NCI-H1105 treated with DMSO at 0.1 percent for 48 hours (cell line): ENCODE measurements at places on chromosomes 13 and 19.

GRCh38 chr19:3586127-3586626 lies 899 bp downstream of the GIPC3 start:
- DNase-seq, result peak; percentile 8

DNA sequence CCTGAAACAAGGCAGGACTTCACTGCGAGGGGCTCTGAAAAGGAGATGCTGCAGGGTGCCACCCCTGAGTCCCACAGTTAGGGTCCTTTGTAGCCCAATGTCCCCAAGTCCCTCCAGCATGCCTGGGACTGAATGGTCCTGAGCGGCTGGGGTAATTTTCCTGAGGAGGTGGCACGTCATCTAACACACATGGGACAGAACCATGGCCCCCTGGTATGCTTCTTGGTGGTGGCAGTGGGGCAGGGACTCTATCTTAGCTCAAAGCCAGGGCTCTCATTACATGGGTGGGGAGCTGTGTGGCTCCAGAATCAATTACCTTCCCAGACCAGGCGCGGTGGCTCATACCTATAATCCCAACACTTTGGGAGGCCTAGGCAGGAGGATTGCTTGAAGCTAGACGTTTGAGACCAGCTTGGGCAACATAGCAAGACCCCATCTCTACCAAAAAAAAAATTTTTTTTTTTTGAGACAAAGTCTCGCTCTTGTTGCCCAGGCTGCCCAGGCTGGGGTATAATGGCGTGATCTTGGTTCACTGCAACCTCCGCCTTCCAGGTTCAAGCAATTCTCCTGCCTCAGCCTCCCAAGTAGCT lies 7.9 kb upstream of the SLC7A9 start:
- no peak for DNase-seq

DNA sequence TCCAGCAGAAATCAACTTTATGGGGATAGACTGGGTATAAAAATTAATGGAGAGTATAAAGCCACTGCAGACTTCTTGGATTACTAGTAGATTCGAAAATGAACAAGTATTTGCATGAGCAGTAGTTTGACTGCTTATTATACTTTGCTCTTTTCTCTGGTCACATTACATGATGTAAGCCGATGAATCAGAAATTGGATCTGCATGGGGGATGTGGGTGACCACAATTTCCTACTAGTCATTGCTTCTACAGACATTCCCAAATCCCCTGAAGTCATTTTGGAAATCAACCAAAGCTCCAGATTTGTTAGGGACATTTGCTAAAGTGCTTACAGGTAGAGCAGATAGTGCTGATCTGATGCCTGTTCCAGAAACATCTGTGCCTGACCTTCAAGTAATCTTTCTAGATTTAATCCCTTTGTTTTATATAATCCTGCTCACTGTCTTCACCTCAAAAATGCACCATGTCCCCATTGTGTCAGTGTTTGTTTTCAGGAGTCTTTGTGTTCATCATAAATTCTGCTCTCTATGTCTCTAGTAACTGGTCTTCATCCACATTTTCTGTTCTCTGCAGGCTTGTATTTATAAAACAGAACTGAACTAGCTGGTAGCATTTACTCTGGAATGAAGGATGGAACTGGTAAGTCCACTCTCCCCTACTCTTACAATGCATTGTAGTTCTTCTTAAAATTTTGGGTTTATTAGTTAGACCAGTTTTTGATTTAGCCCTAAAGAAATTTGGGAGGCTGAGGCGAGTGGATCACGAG lies 201.5 kb upstream of the CSNK1A1L start:
- DNase-seq, result no peak

DNA sequence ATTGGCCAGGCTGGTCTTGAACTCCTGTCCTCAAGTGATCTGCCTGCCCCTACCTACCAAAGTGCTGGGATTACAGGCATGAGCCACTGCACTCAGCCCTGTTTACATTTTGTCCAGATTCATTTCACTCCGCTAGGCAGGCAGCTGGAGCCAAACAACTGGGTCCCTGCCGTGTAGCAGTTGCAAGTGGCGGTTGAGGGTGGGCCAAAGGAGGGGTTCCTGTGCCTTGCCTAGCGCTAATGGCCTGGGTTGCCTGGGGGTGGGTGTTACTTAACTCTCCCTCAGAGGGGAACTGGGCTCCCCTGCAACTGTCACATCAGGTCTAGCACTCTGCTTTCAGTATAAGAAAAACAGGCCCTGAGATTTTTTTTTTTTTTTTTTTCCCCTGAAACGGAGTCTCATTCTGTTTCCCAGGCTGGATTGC lies 7.4 kb downstream of the ACP5 start:
- peak; percentile 11 for DNase-seq

DNA sequence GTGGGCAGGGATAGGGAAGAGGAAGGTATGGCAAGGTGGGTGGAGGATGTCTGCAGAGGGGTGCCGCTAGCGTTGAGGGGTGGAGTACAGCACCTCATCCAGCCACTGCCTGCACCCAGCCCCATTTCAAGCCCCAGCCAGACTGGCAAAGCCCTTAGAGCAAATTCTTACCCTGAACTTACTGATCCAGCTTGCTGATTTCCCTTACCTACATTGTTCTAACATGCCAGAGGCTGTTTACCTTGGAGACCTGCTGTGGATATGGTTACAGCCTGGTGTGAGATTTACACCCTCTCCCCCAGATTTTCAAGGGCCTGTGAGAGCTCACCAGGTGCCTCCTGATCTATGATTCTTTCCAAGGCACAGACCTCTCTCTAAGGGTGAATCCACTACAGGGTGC lies 86.0 kb downstream of the ZNF726 start:
- no peak for DNase-seq

- peak; percentile 61 for DNase-seq
Measured at GRCh38 chr19:13588957-13589833, 82.9 kb upstream of the CACNA1A start.

GRCh38 chr19:57161985-57162539 lies 5.2 kb downstream of the DUXA start:
- DNase-seq, result no peak

- DNase-seq, result no peak
Measured at GRCh38 chr19:48493718-48494401, 17.8 kb downstream of the LMTK3 start.

DNA sequence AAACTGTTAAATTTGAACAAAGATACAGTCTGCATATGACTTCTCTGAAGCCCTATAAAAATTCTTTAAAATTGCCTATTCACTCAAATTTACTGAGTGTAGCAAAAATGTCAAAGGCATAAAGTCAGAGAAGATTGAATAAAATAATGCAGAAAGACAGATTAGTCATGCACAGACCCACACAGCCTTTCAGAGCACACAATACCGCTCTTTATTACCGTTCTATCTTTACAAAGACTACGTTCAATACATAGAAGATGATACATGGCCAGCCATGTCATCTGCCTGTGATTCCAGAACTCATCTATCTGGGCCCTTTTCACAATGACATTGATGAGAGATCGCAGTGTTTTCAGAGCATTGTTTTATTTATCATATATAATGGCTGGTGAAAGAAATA lies 107.2 kb downstream of the URI1 start:
- no peak for DNase-seq

- DNase-seq, result no peak
Measured at GRCh38 chr13:100234524-100235136, 145.7 kb downstream of the PCCA start.

DNA sequence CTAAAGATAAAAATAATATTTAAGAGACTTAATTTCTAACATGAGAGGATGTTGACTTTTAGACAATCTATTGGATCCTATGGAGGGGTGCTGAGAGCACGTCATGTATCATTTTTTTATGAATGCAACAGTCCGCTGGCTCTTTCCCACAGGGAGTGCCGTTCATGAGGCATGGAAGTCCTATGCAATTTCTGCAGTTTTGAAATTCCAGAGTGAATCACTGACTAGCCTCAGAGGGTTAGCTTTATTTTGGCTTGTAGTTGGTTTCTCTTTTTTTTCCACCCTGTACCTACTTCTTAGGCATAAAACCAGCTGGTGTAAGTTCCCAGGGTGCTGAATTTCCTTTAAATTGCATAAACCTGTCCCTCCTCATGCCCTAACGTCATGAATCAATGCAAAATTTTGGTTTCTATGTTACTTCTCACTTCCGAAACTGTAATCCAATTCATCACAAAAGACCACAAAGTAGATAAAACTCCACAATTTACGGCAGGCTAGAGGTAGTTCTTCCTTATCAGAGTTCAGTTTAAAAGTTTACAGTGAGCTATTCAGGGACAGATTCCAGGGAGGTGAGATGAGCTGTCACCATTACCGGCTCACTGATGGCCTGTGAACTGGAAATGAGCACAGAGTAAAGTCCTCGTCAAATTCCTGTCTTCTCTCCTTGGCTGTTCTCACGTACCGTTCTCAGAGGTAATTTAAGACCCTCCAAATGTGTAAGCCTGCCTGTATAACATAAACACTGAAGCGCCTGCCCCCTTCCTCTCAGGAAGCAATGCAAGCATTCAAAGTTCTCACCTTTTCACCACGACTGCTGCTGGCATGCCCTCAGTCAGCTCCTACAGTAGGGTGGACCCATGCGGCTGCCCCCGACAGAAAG lies 216.6 kb upstream of the SLC10A2 start:
- DNase-seq, result no peak

DNA sequence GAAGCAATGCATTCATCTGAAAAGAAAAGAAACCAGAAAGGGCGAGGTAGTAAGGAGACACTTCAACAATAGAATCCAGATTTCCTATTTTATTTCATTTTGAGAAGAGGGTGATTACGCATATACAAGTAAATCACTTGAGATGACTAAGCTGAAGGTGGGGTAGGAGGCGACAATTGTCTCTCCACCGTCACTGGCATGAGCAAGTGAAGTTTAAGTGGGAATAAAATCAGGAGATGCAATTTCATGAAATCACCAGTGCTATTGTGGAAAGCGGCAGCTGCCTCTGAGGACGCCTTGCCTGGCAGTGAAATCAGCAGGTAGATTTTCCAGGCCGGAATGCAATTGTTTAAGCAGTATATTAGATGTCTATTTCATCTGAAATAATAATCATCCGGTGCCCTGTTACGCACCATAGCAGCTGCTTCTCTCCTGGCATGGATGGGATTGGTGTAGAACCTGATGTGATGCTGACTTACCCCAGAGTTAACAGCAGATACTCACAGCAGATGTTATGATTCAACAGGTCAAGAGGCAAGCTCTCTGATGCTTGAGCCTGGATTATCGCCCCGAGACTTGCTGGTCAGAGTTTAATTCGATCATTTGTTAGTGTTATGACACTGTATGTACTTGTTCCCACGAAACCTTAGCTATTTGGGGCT lies 64.3 kb downstream of the RASL11A start:
- DNase-seq, result peak; percentile 54

- no peak for DNase-seq
Measured at GRCh38 chr13:99153219-99153618, 47.4 kb upstream of the UBAC2 start.

GRCh38 chr13:45016792-45017425 lies 27.6 kb downstream of the GPALPP1 start:
- DNase-seq, result no peak

DNA sequence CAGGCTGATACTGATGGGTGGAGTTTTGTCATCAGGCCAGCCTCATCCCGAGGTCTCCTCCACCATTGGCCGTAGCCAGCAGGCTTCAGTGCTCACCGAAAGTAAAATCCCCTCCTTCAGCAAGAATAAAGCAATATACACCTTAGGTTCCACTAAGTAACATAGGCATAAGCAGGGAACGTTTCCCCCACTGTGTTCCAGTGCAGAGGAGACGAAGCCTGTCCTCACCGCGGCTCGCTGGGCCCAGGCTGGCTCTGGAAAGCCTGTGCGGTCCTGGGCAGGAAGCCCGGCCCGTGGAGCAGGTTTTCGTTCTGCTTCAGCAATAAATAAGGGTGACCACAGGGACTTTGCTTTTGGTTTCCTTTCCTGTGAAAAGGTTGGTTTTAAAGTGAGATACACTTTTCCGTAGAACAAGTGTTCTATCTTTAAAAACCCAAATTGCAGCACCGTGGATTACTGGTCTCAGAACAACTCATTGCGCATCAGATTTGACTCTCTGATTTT lies 16.3 kb upstream of the TEX29 start:
- DNase-seq, result no peak

DNA sequence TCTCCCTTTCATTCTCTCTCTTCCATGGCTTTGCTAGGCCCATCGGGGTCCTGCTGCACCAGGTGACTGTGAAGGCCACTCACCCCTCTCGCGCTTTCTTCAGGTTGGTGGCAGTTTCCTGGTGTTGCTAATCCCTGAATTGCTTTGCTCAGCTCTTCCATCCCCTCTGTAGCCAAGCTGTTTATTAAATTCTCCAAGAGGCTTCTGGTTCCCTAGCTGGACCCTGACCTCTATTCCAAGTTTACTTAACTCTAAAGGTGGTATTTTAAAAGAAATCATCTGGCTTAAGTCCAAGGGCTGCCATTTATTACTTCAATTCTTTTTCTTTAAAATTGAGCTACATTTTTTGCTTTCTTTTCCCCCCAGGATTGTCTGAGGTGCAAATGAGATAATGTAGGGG lies 32.7 kb upstream of the MICU2 start:
- DNase-seq, result no peak

- DNase-seq, result no peak
Measured at GRCh38 chr19:2982561-2982960, 5.2 kb downstream of the TLE6 start.

- no peak for DNase-seq
Measured at GRCh38 chr19:28793391-28794168, 419.4 kb downstream of the UQCRFS1 start.

- DNase-seq, result no peak
Measured at GRCh38 chr19:54517483-54517882, 14.9 kb downstream of the LAIR2 start.

- no peak for DNase-seq
Measured at GRCh38 chr13:35342440-35342839, 134.0 kb downstream of the MAB21L1 start.

DNA sequence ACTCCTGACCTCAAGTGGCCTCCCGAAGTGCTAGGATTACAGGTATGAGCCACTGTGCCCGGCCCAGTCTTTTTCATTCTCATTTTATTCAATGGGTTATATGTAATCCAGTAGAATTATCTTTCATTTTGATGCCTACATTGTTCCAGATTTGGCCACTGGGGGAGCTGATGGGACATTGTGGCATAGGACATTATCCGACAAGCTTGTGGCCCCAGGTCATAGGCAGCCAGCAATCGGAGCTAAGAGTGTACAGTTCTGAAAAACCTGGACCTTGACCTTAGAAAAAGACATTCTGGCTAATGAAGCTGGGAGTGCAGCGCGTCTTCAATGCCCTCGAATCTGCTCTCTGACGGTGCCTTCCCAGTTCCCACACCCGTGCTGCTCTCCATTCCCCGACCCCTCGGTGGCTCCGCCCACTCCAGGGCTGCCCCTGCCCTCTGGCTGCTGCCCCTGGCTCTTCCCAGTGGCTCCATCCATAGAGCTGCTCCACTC lies 108.7 kb downstream of the TEX29 start:
- DNase-seq, result peak; percentile 52

DNA sequence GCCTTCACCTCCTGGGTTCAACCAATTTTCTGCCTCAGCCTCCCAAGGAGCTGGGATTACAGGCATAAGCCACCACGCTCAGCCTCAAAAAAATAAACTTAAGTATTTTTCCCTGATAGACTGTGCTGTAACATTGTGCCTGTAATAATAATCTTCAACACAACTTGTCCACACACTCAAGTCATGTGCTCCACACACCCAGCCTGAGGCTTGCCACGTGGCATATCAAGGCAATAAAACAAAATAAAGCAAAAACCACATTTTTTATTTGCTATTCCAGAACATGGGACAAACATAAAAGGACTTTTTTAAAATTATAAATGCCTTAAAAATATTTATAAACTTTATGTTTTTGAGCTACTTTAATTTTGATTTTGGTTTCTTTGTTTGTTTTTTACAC lies 115.8 kb downstream of the NALCN start:
- DNase-seq, result no peak
